LHCN-M2 (cell line): ENCODE measurements at places on chromosomes 3 and 15.
A peak's percentile ranks its signal among the peaks of the same experiment; 100 is the strongest.

DNA sequence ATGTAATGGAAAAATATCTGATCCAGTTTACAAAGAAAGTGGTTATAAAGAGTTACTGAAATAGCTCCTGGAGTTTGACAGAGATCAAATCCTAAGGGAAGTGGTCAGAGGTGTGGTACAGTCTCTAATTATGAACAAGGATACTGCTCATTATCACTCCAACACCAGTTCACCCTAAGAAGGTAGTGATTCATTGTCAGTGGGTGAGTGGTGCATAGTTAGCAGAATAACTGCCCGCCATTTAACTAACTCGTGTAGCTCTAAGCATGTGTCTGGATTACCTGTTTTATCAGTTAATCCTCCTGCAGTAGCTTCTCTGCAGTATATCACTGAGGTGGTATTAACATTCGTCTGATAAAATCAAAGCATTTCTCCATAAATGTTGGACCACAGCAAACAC lies 700.1 kb downstream of the NLGN1 start:
- DNase-seq: no peak

DNA sequence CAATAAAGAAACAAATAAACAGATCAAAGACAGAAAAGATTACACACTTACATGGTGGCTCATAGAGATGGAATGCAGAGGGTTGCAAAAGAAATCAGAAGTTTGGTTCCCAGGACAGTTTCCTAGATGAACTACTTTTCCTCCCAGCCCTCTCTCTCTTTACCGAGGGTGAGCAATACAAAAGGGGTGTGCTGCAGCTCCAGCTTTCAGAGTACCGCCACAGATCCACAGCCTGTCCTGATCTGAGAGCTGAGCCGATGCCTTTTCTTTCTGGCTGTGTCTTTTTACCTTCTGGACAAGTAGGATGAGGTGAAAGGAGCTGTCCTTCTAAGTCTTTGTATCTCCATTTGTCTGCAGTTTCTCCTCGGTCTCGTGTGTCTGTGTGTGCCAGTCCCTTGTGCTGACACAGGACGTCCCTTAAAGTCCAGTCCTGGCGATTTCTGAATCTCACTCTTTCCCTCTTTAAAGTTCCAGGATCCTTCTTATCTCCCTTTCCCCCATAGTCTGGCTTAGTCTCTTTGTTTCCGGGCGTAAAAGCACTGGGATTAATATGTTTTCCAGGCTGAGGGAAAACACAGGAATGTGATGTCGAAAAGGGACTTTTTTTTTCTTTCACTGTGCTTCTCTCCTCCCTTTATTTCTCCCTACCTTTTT lies 540 bp downstream of the CCDC80 start:
- DNase-seq: peak; percentile 87

DNA sequence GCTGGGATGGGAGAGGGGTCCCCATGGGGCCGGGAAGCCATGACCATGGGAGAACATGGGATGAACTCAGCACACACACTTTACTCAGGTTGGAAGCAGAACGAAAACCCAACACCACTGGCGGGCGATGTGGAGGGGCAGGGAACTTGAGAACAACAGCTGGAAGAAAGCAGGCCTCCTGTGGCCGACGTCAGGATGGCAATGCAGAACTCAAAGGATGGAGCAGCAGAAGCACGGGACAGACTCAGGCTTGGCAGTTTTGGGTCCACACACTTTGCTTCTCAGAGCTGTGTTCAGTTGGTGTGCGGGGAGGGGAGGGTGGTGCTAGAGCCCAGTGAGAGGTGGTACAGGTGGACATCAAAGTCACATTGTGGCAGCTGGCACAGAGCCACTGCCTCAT lies 80.7 kb downstream of the SEC22A start:
- DNase-seq: no peak

DNA sequence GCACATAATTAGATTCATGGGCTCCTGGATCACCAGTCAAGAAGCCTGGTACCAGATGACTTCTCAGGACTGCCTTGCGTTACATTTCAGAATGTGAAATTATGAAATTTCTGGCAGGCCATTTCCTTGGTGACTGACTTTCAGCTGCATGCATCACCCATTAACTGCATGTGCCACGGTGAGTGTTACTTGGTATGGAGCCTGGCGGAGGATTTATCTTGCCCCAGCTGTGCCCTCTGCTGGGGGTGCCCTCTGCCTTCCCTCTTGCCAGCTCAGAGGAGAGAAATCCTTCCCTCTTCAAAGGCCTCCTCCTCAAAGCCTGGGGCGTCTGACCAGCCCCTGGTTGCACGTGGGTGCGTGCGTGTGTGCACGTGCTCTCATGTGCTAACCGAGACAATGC lies 57.7 kb upstream of the CTSH start:
- peak; percentile 61 for DNase-seq

- DNase-seq: peak; percentile 88
Measured at GRCh38 chr3:21729888-21730459, 21.0 kb downstream of the ZNF385D start.

DNA sequence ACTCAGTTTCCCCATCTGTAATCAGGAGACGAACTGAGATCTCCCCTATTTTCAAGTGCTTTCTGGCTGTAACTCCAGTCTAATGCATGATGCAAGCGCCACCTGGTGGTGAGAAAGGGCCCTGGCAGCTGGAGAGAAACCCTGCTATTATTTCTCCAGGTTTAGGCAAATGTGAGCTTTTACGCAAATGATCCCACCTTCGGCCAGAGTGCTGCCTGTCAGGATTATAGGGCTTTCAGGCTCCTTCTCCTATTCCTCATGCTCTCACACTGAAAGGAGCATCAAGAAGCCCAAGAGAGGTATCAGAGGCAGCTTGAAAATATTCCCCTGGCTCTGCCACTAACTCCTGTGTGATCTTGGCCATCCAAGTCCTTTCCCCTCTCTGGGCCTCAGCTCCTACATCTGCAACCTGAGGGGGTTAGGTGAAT lies 93.9 kb upstream of the RASGRF1 start:
- peak; percentile 53 for DNase-seq

- DNase-seq: no peak
Measured at GRCh38 chr15:93300796-93301195, 211.8 kb upstream of the RGMA start.

- no peak for DNase-seq
Measured at GRCh38 chr15:94453227-94453988, 222.0 kb downstream of the MCTP2 start.

- DNase-seq: no peak
Measured at GRCh38 chr3:78529601-78530000, 1238.2 kb downstream of the ROBO1 start.

DNA sequence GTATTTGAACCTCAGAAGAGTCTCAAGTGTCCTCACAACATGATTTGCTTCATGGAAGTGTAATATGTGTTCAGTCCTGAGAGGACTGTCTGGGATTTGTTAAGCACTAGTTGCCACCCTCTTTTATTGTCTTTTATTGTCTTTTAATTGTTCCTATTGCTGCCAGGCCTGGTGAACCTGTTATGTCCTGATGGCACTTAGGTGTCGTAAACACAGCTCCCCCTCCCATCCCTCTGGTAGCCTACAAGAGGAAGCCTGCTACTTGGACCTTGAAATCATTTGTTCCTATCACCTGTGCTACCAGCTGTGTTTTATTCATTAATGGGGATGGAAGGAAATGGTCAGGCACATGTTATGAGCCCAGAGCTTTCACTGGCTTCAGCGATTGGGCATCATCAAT lies 19.3 kb downstream of the CCNB2 start:
- no peak for DNase-seq

- DNase-seq: no peak
Measured at GRCh38 chr15:58515807-58516206, 84.0 kb downstream of the LIPC start.

- DNase-seq: no peak
Measured at GRCh38 chr15:32636410-32636809, 5.1 kb upstream of the SCG5 start.

DNA sequence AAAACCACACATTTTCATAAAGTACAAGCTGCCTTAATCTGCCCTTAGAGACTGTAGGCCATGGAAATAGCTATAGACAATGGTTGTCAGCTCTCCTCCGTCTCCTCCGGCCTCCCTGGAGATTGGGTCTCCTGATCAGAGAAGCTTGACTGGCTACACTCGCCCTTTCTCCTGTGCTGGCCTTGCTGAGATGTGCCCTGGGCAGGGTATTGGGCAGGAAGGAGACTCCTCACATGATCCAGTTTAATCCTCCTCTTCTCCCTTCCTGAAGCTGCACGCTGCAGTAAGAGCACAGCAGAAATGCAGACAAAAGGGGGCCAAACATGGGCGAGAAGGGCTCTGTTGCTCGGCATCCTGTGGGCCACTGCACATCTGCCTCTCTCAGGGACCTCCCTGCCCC lies at the start of gene SLC24A5:
SLC24A5 (plus strand) TSS at position 246 of the 400 bp plus-strand sequence; CDS start at position 301, 55 bp downstream.
- no peak for DNase-seq

DNA sequence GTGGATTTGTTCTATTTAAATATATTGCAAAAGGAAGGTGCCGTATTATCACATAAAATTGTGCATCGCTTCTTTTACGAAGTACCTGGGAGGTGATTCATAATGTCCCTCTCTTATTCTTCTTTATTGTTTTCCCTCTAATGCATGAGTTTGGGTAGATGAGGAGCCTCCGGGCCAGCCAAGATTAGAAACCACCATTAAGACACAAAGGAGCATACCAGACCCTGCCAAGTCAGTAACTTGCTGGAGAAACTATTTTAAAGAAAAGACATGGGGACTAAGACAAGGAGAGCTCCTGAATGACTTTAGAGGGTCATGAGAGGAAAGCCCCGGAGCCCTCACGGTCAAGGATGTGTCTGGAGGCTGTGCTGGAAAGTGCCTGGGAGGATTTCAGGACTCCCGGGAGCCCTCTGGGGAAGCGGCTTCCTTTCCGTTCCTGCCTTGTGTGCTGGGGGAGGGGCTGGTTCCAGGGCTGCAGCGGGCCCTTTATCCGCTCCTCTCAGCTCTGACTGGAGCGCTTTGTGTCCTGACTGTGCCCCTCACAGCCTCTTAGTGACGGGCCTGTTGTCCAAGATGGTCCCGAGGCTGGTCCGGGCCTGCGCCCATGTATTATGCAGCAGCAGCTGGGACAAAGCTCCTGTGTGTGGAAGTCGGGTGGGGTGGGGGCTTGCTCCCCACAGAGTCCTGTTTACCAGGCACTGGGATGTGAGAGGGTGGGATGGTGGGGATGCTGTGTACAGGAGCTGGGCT lies 35.7 kb downstream of the CORO2B start:
- DNase-seq: no peak

DNA sequence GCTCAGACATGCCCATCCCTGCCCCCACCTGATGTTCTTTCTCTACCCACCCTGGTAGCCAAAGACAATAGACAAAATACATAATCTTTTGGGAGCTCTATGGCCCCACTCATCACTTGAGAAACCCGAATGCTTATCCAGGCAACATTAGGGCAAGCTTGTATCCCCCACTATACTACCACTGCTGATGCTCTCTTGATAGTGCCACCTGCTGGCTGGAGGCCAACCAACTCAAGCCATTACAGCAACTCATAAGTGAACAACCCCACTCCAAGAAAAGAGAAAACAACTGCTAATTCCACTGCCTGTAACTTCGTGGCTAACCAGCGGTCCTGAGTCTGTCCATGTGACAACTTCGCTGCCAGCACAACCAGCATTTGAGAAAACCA lies 342.5 kb upstream of the TGFBR2 start:
- DNase-seq: no peak

GRCh38 chr3:15171096-15171495 lies 35.0 kb upstream of the CAPN7 start:
- DNase-seq: no peak

- peak; percentile 34 for DNase-seq
Measured at GRCh38 chr15:72724028-72724427, 38.0 kb downstream of the BBS4 start.

- DNase-seq: no peak
Measured at GRCh38 chr3:99541181-99541580, 97.2 kb upstream of the COL8A1 start.

- no peak for DNase-seq
Measured at GRCh38 chr3:55989366-55989765, 478.9 kb downstream of the ERC2 start.

GRCh38 chr15:88980498-88980897 lies 67.3 kb upstream of the MFGE8 start:
- DNase-seq: no peak

DNA sequence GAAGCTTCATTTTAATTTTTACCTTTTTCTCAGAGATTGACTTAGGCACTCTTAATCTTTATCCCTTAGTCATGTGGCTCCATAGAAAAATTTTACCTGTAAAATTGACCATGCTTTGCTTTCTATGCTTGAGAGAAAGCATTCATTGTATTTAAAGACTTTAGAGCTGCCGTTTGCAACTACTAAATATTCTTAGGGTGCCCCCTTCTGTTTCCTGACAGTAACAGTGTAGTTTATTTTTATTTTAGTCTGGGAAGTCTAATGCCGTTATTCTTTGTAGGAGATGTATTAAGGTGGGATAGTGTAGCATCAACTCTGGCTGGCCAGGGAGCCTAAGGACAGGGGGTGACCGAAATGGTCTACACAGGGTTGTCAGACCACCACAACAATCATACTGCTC lies 84.5 kb upstream of the SYNPR start:
- peak; percentile 18 for DNase-seq

GRCh38 chr3:97148931-97149330 lies 334.5 kb downstream of the EPHA6 start:
- no peak for DNase-seq

- no peak for DNase-seq
Measured at GRCh38 chr3:38003817-38004414, 13.3 kb downstream of the VILL start.

DNA sequence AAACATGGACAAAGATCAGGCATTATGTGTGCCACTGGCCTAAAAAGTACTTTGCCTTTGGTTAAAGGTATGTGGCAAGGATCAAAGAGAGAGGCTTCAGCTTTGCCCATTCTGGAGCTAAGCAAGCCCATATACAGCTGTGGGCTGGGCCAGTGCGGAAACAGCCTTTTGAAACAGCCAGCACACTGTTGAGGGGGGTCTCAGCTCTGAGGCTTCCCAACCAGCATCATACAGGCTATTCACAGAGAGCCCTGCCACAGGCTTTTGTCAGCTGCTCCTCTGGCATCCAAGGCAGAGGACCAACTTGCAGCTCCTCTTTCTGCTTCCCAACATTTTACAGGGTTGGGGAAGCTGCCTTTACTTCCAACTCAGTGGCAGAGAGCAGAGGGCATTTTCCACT lies 63.2 kb upstream of the FOXB1 start:
- DNase-seq: no peak

DNA sequence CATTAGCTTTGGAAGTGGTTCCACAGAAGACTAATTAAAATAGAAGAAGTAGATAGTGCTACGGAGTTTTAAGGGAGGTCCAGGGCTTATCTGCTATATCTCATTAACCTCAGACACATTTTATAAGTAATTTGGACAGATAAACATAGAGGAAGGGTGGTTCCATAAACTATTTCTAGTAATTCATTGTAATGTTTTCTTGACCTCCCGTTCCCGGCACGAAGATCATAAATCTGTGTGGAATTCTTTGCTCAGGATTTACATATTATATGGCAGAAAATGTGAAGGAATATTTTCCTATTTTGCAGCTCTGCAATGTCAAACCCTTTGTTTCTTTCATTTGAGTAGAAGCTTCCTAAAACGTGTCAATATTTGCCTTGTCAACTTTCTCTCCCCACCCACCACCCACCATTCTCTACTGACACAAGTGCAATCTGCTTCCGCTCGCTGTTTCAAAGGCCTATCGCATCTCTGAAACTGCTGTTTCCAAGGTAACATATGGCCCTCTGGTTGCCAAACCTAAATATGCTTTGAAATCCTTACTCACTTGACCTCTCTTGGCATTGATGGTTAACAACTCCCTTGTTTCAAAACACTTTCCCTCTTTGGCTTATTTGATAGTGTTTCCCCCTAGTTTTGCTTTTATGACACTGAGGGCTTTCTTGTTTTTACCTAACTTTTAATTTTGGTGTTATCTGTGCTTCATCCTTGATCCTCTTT lies 21.4 kb upstream of the PLSCR5 start:
- no peak for DNase-seq
